ENCODE measurements at places on chromosomes 2 and 18.

GRCh38 chr2:224565452-224566035 is 19.6 kb downstream of the CUL3 start:
- DNase-seq = no peak

DNA sequence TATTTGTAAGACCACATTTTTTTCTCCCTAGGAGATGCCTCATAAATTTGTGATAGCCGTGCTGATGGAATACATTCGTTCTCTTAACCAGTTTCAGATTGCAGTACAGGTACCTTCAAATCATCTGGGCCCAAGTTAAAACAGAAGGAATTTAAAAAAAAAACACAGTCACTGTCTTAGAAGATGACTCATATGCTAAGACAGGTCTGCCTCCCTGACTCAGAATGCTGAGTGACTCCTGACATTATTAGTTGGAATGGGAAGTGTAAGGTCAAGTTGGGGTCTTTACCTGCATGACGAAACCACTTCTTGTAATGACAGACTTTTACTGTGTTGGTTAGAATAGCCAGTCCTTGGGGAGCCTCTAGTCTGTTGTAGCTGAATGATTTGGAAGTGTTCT is 26.3 kb downstream of the RMC1 start:
- peak; percentile 26 for DNase-seq

DNA sequence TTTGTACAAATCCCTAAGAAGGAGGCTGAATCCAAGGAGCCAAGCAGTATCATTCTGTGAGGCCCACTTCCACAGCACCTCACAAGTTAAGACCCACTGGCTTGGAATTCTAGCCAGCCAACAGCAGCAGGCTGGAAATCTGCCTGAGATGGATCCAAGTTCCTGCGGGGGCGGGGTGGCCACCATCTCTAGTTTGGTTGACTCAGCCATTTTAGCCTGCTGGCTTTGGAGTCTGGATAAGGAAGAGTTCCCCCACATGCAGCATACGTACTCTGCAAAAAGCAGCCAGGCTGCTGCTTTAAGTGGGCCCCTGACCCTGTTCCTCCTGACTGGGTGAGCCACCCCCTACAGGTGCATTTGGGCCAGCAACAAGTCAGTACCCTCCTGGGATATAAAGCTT is 65.2 kb downstream of the FARP2 start:
- no peak for DNase-seq

DNA sequence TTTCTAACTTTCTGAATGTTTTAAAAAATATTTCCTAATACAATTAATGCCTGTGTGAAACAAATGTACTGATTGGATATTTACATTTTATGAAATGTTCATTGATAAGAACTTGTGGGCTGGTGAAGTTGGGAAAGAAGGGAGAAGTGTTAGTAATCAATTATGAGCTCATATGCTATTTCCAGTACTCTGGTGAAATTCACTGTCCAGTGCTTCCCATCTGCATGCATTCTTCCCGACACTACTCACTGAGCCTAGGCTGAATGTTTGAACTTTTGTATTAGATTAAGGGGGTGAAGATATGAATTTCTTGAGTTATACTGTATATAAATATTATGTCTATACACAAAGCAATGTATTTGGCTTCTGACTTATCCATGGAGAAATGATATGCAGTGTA is 36.0 kb downstream of the SKA1 start:
- peak; percentile 30 for DNase-seq

DNA sequence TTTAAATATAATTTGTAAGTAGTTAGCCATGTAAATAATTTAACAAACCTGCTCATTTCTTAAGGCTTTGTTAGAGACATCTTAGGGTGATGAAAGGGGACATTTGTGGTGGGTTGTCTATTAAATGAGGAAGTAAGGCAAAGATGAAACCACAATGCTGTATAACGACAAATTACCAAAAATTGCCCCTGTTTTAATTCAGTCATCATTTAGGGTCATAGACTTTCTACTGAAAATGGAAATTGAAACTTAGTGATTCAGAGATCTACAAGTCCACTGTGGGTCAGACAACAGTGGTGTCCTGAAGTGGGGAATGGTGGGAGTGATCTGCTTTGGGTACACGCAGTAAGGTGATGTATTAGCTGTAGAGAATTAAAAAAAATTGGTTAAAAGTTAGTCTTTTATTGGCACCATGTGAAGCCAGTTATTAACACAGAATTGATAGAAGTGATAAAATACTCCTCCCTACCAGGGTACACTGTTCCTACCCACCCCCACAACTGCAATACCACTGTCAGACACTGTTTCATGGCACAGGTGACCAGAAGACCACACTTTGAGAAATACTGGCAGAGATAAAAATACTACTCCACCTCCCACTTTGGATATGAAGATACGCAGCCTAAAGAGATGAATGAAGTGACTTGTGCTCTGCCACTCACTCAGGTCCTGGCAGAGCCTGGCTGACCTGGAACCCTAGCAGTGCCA is 13.4 kb downstream of the CERS6 start:
- no peak for DNase-seq

- DNase-seq = no peak
Measured at GRCh38 chr18:62279561-62279960, 45.5 kb upstream of the TNFRSF11A start.

GRCh38 chr2:177548636-177549035 is 156.1 kb downstream of the AGPS start:
- DNase-seq = no peak

GRCh38 chr2:228522276-228522675 is 340.8 kb upstream of the SPHKAP start:
- DNase-seq = no peak

DNA sequence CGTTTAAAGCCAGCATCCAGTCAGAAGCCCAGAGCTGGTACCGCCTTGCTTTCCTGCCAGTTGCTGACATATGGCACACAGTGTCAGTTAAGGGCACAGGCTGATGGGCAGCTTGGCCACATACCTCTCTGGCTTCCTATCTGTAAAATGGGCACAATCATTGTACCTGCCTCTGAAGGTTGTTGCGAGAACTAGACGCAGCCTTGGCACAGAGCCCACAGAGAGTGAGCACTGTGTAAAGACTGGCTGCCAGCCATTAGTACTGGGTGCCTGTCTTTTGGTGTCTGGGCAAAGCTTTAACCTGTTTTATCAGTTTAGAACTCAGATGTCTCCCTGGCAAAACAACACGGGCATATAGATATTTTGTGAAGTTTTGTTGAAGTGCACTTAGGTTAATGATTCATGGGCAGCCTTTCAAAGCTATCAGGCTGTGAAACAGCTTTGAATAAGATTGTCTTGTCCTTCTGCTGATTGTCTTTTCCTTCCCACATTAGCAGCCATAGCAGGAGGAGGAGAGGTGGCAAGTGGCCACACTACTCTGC is 269.5 kb downstream of the NEDD4L start:
- DNase-seq = no peak

- DNase-seq = no peak
Measured at GRCh38 chr18:3409811-3410210, 40.2 kb upstream of the TGIF1 start.

DNA sequence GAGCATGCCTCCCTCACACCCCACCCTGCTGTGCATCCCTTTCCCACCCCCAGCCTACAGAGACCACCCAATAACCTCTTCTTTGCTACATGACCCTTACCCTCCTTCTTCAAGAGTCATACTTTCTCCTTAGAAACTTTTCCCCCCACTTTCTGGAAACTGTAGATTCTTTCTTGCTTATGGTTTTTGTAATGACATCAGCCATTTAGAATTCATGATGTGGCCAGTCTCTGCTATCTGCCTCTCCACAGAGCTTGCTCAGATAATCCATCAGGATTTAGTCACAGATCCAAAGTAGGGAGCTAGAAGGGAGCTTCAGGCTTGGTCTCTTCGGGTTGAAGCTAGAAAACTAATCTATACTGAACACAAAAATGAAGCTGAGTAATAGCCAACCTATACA is 36.5 kb downstream of the GALM start:
- peak; percentile 80 for DNase-seq

- no peak for DNase-seq
Measured at GRCh38 chr2:105858868-105859693, 114.4 kb downstream of the NCK2 start.

DNA sequence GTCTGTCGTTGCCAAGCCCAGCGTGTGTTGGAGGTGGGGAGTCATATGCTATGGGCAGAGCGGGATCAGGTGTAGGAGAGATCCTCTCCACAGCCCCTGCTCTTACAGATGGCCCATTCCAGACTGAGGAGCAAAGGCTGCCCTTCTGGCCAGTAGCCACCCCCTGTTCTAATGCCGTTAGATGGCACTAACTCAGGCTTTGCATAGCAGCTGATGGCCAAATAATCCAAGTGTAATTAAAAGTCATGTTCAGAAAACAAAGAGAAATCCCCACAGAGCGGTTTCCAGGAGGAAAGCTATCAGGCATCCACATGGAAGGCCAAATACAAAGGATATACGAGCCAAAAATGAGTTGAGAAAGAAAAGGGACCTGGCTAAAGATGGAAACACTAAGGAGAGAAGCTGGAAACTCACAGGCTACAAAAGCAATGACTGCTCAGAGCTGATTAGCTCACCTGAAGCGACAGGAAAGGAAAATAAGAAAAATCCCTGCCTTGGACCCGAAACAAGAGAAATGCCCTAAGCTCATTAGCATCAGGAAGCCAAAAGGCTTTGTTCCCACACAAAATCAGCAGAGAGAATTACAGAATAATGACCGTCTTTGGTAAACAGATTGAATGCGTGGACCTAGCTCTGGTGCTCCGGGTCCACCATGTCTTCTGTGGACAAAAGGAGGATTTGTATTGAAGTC is 1002.4 kb upstream of the KLHL29 start:
- DNase-seq = no peak

- DNase-seq = no peak
Measured at GRCh38 chr2:152557273-152557888, 159.9 kb downstream of the PRPF40A start.

GRCh38 chr2:128012698-128013097 is 15.2 kb downstream of the SAP130 start:
- DNase-seq = no peak

- DNase-seq = peak; percentile 7
Measured at GRCh38 chr2:133266926-133267590, 301.2 kb downstream of the NCKAP5 start.

DNA sequence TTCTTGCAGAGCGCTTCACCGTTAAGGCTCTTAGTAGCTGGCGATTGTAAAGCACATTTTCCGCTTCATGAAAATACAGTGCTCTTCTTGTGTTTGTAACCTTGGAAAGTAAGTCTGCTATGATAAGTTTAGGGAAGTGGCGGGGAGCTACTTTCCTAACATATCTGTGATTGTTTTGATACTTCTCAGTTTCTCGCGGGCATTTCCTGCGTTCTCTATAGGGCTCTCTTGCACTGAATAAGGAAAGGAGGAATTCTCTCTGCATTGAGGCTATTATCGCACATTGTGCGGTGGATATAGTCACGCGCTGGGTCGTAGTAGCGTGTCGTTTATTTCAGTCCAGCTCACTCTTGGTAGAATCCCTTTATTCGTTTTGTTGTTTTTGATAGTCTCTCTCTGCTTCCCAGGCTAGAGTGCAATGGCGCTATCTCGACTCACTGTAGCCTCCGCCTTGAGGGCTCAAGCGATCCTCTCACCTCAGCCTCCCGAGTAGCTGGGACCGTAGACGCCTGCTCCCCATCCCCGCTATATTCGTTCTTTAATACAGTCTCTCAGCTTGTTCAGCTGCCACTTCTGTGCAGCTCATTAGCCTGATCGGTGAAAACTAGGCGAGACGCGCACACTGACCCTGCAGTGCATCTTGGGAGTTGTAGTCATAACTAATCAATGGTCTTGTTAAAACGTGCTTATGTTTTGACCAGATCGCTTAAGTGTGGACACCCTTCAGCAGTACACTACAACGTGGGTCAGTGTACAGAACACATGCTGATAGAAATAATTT is 1.0 kb upstream of the PPP4R3B start:
- DNase-seq = peak; percentile 77

DNA sequence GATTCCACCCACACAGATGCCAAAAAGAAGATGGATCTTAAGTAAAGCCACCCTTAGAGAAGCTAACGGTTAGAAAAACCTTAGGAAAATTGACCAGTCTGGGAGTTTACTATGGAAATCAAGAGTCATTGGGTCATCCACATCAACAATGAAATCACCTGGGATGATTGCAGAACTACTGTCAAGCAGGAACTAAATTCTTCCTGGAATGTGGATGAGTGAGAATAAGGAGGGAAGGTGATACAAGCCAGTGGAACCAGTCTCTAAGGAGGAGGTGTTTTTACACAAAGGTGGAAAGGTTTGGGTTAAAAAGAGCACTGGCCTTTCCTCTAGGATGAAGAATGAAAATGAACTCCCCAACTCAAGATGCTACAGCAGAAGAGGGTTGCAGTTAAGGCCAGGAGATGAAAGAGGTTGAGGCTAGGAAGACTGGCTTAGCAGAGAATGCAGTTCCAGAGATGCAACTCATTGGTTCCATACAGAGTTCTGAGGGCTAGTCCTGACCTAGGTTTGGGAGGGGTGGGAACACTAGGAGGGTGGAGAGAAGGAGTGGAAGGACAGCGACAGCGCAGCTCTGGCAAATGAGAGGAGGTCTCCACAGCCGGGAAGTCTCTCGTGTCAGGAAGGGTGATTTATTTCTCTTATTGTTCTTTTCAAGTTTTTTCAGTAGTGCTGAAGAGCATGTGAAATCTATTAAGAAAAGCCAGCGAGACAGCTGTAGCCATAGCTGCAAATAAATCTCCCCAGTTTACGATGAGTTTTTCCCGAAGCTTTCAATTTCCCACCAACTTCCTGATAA is 27.7 kb upstream of the KDM3A start:
- no peak for DNase-seq

DNA sequence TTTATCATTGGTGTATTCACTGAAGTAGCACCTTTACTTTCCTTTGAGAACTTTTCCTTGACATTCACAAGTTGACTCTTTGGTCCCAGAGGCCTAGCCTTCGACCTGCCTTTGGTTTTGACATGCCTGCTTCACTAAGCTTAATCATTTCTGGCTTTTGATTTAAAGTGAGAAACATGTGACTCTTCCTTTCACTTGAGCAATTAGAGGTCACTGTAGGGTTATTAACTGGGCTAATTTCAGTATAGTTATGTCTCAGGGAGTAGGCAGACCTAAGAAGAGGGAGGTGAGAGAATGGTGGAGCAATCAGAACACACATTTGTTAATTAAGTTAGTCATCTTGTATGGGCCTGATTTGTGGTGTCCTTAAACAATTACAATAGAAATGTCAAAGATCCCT is 1040.7 kb upstream of the SLC39A10 start:
- DNase-seq = no peak

GRCh38 chr18:65751155-65752085 is 608 bp downstream of the CDH7 start:
- no peak for DNase-seq

GRCh38 chr2:71256421-71256820 is 29.5 kb upstream of the PAIP2B start:
- DNase-seq = no peak

DNA sequence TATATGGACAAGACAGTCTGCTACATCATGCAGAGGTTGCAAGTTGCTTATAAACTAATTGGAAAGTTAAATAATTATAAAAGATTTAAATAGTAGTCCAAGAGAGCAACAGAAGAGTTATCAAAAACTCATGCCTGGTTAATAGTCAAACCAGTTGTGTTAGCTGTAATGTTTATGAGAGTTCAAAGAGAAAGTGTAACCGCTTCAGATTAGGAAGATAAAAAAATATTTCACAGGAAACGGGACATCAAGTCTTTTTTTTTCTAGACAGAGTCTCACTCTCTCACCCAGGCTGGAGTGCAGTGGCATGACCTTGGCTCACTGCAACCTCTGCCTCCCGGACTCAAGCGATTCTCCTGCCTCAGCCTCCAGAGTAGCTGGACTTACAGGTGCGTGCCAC is 34.6 kb upstream of the RNF125 start:
- no peak for DNase-seq

- DNase-seq = no peak
Measured at GRCh38 chr2:43438858-43439655, 156.8 kb downstream of the THADA start.

GRCh38 chr18:8296886-8297616 is 312.2 kb upstream of the RAB12 start:
- no peak for DNase-seq

GRCh38 chr2:239216614-239217273 is 184.1 kb downstream of the HDAC4 start:
- no peak for DNase-seq

Measured in adipocyte (in vitro differentiated cells).